ENCODE measurements at places on chromosomes 3 and 15.

GRCh38 chr3:40649346-40649745 lies 124.6 kb downstream of the ZNF621 start:
- DNase-seq, result no peak

GRCh38 chr3:155080692-155081091 lies 573 bp downstream of the MME start:
- DNase-seq, result peak; percentile 14

DNA sequence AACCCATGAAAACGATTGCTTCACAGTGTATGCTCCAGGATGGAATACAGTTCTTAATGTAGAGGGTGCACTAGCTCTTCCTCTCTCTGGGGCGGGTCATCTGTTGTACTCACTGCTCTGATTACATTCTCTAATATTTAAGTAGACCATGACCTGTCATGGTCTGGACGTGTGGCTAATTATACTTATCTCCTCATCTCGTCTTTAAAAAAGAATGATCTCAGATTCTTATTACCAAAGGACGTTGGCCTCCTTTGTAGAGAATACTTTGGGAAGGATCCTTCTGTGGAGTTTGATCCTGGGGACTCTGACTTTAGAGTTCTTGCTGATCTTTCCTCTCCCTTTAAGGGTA lies 48.4 kb upstream of the TRAK1 start:
- DNase-seq, result no peak

GRCh38 chr15:38058596-38059075 lies 124.2 kb downstream of the TMCO5A start:
- no peak for DNase-seq

- peak; percentile 8 for DNase-seq
Observed at GRCh38 chr3:156291272-156292123, 171.1 kb downstream of the KCNAB1 start.

- peak; percentile 30 for DNase-seq
Observed at GRCh38 chr3:29070959-29071634, 209.8 kb upstream of the RBMS3 start.

- DNase-seq, result no peak
Observed at GRCh38 chr15:51051776-51052175, 42.9 kb downstream of the TNFAIP8L3 start.

- DNase-seq, result no peak
Observed at GRCh38 chr3:135260025-135260424, 465.0 kb downstream of the EPHB1 start.

DNA sequence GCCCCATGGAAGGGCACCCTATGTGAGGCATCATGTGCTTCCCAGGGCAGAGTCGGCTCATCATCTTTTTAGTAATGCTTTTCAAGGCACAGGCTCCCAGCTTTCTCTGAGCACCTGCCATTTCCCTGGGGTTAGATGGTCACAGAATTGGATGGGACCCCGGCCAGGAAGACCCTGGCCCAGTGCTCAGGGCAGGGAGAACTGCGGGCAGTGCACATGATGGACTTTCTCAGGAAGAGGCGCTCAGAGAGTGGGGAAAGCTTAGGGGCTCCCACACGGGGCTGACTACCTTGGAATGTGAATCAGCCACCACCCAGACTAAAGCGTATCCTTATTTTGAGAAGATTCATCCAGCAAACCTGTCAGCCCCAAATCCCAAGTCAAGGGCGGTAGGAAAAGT lies 16.5 kb upstream of the SKOR1 start:
- DNase-seq, result no peak

DNA sequence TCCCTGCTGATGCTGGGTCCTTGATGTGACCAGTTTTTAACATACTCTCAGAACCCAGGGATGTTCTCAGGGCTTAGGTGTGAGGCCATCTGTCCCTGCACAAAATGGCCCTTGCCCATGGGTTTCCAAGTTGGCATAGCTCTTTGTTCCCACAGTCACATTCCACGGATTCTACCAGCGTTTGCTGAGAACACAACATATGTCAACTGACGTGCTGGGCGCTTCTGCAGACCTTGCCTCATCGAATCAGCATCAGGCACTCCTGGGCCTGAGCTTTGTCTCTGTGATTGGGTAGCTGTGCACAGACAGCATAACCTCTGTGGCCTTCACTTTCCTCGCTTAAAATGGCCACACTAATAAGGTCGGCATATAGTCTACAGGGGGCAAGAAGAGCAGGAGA lies 69.0 kb downstream of the MGLL start:
- no peak for DNase-seq

GRCh38 chr15:70034141-70034540 lies 63.6 kb downstream of the TLE3 start:
- no peak for DNase-seq

- DNase-seq, result no peak
Observed at GRCh38 chr15:38782156-38782555, 217.5 kb upstream of the RASGRP1 start.

DNA sequence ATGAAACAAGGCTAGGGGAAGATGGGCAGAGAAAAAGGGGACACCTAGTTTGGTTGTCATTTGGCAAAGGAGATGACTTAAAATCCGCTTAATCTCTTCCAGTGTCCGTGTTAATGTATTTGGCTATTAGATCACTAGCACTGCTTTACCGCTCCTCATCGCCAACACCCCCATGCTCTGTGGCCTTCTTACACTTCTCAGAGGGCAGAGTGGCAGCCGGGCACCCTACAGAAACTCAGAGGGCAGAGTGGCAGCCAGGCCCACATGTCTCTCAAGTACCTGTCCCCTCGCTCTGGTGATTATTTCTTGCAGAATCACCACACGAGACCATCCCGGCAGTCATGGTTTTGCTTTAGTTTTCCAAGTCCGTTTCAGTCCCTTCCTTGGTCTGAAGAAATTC lies 39.6 kb downstream of the DNASE1L3 start:
- no peak for DNase-seq

DNA sequence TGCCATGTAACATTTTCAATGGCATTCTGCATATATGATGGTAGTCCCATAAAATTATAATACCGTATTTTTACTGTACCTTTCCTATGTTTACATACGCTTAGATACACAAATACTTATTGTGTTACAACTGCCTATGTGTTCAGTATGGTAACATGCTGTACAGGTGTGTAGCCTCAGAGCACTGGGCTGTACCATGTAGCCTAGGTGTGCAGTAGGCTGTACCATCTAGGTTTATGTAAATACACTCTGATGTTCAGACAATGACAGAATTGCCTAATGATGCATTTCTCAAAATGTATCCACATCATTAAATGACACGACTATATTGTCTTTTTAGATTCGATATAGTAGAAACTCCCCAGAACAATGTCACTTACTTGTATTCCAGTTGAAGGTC lies 22.7 kb downstream of the CD80 start:
- DNase-seq, result no peak

GRCh38 chr15:81007428-81008064 lies 6.8 kb downstream of the TLNRD1 start:
- DNase-seq, result no peak

- DNase-seq, result no peak
Observed at GRCh38 chr3:121981473-121981872, 40.6 kb downstream of the ILDR1 start.

GRCh38 chr3:43753741-43754715 lies 63.3 kb downstream of the ABHD5 start:
- DNase-seq, result peak; percentile 80

DNA sequence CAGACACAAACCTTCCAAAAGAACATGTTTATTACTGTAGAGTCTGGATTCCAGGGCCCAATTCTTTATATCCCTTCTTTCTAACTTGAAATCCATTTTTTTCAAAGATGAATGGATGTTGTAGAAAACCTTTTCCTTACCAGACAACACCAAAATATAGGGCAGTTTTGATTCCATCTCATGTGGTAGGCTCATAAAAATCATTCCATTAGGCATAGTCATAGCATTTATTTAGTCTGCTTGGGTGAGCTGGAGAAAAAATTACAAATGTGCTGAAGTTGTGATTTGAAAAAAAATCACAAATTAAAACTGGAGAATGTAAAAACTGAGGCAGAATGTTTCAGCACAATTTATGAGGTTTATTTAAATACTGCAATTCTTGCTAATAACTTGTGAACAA lies 199.3 kb upstream of the TBC1D5 start:
- peak; percentile 18 for DNase-seq

- no peak for DNase-seq
Observed at GRCh38 chr3:28936154-28936553, 344.7 kb upstream of the RBMS3 start.

GRCh38 chr3:42057561-42058211 lies 33.5 kb upstream of the TRAK1 start:
- DNase-seq, result no peak

DNA sequence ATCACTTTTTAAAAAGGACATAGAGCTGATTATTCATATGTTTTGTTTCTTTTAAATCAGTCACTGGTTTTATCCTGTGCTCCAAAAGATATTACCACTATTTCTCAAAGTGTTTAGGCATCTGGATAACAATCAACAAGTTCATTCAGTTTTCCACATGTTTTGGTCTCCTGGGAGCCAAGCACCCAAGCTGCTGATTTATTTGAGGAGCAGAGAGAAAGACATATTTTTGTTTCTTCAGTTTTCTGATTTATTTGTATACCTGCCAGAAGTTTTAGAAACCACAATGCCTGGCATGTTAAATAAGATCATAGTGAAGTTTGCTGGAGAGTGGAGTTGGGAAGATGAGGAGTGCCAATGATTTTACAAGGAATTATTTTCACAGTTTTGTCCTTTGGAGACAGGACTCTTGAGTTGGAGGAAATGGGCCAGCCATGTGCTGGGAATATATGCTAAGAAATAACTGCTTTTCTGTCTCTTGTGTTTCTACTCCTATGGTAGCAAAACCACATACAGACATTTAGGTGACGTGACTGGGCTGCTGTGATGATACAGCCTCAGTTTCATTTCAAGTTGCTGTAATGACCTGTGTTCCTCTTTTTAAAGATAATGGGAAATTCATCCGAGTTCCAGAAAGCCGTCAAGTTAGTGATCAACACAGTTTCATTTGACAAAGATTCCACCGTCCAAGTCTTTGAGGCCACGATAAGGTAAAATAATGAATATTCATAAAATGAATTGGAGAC lies 11.7 kb downstream of the EDEM1 start:
- peak; percentile 26 for DNase-seq

DNA sequence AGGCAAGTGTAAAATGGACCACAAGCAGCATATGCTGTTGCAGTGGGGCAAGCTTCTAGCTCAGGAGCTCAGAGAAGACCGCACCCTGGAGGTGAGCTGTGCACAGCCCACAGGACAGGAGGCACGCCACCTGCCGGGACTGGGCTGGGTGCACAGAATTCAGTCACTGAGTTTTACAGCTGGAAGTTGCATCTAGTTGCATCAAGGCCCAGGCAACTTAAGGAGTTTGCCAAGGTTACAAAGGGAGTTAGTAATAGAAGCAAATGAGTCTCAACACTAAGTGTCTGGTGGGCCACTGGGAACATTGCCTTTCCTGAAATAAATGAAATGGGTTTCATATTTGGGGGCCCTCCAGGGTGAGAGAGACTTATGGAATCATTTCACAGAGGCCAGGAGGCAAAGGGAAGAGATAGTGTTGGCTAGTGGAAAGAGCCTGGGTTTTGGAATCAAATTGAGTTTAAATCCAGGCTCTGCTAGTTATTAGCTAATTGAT lies 36.0 kb upstream of the TIMP4 start:
- DNase-seq, result peak; percentile 68

GRCh38 chr3:15936312-15936711 lies 138.5 kb upstream of the ANKRD28 start:
- peak; percentile 59 for DNase-seq

DNA sequence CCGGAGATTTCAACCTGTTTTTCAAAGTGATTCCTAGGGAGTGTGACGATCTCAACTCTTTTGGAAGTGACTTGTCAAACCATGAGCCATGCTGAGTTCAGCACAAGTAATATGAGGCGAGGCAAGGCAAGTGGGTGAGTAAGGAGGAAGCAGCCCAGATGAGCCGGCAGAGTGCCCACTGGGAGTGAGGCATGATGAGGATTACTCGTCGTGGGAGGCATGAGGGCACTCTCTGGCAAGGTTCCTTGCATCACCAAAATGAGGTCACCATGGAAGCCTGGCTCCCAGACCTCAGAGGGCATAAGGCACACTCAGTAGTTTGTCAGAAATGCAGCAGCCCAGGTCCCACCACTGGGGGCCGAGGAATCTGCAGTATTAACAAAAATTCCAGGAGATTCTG lies 636.1 kb downstream of the MAGI1 start:
- DNase-seq, result peak; percentile 80

- no peak for DNase-seq
Observed at GRCh38 chr3:195911946-195912270, 3.6 kb upstream of the TNK2 start.

GRCh38 chr3:108021131-108021530 lies 69.7 kb downstream of the CD47 start:
- DNase-seq, result no peak

DNA sequence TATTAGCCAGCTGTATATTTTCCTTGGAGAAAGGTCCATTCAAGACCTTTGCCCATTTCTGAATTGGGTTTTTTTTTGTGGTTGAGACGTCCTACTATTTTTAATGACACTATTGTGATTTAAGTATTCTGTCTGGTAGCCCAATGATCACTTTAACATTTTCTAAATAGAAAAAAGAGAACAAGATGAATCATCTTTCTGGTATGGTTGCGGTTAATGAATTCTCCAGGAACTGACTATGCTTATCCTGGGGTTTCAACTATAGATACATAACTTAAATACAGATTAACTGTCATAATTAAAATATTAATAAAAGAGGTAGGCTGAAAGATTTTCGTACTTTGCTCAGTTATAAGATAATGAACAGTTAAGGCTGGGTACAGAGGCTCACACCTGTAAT lies 51.9 kb downstream of the PBRM1 start:
- peak; percentile 42 for DNase-seq

DNA sequence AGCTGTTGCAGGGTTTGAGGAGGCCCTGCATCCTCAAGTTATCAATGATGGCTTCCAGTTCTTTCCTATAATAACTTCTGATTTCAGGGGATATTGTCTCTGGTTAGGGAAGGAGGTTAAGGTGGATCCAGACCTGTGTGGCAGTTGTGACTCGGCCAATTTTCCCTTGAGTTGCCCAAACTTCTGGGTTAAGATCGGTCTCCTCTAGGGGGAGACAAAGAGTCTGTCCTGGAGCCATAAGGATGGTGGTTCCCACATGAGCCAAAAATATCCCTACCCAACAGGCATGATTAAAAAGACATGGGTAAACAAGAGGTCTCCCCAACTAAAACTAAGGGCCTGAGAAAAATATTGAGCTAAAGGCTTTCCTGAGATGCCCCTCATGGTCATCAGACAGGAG lies 227.5 kb upstream of the MDFIC2 start:
- no peak for DNase-seq

- DNase-seq, result no peak
Observed at GRCh38 chr3:52528586-52529375, 4.9 kb downstream of the NT5DC2 start.

All from fibroblast of upper back skin (primary cell).